HAP-1 (cell line): ENCODE measurements at places on chromosomes 11 and 22.

DNA sequence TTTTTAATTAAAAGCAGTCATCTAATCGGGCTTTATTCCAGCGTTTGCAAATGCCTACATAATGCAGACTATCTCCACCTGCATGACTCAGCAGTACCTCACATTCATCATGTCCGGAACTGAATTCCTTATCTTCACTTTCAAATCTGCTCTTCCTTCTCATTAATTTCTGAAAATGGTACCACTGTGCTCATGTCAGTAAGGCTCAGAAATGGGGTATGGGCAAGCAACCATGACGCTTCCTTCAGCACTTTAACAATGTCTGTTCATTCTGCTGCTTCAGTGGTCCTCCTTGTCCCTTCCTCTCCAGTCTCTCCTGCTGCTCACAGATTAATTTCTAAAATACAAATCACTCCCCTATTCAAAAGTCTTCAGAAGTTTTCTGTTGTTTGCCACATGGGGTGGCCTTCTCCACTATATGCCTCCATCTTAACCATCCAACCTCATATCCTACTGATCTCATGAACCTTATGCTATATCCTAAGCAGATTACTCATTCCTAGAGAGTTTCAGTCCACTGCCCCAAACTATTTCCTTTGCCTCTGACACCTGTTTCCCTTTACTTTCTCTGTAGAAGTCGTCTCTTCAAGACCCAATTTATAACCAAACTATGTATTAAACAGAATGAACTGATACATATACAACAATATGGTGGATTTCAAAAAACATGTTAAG is 7.0 kb downstream of the GTF2H1 start:
- DNase-seq: no peak

DNA sequence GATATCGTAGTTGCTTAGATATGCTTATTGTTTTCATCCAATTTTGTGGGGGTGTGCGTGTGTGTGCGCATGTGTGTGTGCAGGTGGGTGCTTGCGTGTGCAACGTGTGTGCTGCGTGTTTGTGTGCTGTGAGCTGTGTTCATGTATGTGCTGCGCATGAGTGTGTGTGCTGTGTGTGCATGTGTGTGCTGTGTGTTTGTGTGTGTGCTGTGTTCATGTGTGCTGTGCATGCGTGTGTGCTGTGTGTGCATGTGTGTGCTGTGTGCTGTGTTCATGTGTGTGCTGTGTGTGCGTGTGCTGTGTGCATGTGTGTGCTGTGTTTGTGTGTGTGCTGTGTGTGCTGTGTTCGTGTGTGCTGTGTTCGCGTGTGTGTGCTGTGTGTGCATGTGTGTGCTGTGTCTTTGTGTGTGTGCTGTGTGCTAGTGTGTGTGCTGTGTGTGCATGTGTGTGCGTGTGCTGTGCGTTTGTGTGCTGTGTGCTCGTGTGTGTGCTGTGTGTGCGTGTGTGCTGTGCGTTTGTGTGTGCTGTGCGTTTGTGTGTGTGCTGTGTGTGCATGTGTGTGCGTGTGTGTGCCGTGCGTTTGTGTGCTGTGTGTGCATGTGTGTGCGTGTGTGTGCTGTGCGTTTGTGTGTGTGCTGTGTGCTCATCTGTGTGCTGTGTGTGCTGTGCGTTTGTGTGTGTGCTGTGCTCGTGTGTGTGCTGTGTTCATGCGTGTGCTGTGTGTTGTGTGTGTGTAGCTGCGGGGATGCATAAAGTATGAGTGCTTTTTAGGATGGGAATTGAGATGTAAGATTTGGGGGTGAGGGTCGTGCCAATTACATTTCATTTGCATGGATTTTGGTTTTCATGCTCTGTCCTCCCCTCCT is 7.6 kb downstream of the IGF2 start:
- DNase-seq: no peak

GRCh38 chr11:115499241-115499799 is 4.9 kb downstream of the CADM1 start:
- DNase-seq: no peak

DNA sequence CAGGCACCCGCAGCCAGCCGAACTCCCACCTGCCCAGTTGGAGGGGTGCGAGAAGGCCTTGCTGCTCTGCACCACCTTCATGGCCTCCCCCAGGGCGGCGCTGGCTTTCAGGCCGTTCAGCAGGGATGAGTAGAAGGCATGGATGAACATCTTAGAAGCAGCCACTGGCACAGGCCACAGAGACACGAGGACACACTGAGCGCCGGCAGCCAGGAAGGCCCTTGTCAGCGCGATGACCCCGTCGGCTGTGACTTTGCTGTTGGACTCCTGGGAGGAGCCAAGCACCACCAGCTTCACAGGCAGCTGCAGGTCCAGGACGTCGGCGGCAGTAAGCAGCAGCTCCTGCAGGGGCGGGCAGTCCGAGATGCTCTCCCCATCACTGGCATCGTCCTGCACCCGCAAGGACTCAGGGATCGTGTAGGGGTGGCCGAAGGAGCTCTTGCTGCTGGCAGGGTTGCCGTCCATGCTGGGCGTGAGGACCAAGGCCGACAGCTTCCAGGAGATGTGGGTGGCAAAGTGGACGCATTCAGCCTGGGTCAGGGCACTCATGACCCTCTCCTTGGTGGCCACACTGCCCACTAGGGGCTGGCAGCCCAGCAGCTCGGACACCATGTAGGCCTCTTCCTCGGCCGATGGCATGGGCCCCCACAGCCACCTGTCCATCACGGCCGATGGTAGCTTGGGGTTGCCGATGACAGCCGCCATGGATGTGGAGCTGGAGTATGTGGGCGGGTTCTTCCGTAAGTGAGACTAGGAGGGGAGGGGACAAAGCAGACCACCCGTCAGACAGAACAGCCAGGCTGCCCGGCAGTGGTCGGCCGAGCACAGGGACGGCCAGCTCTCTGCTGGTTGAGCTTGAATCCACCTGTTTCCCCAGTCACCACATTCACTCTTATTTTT is 79.7 kb upstream of the PITPNB start:
- DNase-seq: no peak

DNA sequence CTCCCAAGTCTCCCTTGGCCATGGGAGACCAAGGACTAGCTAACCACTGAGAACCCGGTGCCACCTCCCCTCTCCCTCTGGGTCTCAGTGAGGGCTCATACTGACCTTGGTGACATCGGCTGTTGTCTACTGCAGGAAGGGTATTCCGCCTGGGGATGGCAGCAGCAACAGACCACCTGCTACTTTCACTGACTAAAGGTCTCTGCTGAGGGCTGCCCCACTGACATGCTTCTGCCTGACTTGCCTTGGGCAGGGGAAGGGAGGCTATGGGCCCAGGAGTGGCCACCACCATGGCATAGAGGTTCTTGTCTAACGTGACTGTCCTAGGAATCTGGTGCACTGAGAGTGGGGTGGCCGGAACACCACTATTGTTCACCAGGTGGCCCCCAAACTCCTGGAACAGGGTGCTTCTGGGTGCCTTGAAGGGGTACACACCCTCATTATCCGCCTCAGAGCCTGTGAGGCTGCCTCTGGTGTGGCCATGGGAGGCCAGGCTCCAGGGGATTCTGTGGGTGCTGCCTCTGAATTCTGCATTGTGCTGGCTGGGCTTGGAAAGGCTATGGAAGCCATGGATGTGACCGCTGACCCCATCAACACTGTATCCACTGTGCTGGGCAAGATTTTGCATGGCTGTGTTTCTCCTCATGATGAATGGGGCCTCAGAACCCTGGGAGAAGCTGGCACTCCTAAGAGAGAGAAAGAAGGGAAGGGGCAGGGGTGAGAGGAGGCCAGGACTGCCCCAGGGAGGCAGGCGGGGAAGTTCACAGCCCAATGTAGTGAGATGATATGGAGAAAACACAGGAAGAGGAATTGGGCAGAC is 38.3 kb downstream of the GAB4 start:
- no peak for DNase-seq

- DNase-seq: no peak
These were observed 353.8 kb downstream of the TMEM135 start for GRCh38 chr11:87391496-87391895.

DNA sequence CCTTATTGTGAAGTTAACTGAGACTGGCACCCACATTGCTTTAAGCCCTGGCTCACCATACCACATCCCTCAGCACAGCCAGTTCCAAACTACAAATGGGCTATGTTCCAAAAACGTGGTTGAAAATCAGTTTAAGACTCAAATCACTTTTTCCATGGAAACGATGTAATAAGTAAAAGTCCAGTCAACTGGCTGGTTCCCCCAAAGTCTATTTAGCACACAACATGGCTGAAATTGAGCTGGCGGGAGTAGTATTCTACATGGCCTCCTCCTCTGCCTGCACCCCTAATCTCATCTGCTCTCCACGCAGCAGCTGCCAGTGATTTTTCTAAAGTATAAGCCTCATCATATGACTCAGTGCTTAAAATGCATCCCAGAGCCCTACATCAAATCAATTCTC is 40.9 kb upstream of the BIRC3 start:
- DNase-seq: no peak

DNA sequence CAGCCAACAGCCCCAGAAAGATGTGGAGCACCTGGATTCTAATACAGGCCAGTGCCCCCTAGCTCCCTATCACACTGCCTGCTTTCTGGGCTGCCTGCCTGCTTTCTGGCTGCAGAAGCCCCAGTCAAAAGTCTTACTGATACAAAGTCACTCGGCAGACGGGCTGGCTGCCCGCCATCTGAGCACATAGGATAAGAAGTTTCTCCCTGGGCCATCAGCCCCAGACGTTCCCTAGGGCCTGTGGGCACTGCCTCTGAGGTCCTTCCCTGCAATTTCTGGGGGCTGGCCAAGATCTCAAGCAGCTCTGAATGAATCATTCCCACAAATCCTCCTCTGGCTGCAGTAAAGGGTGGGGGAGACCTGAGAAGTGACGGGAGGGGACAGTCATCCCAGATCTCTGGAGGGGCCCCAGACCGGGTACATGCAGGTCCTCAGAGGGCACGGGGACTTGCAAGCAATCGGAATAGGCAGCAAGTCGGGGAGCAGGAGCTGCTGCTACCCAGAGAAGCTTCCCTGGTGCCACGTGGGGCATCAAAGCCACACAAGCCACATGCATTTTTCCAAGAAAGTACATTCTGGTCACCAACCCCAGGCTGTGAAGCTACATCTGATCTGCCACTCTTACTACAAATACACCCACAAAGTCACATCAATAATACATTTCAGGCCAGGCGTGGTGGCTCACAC is 4.7 kb downstream of the TPST2 start:
- no peak for DNase-seq

DNA sequence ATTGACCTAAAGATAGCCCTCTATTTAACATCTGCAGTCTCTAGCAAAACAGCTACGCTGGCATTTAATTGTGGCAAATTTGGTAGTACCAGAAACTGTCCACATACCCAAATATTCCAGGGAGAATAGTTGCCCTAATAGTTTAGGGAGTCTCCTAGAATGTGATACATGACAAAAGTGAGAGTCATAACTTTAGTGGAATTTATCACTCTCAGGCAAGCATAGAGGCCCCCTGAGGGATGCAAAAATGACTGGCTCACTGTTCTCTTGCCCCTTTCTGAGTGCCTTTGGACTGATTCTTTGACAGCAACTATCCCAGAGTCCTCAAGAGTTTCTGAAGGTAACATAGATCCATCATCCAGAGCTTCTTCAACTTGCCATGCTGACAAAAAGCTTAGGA is 2.3 kb upstream of the OR51B4 start:
- no peak for DNase-seq

DNA sequence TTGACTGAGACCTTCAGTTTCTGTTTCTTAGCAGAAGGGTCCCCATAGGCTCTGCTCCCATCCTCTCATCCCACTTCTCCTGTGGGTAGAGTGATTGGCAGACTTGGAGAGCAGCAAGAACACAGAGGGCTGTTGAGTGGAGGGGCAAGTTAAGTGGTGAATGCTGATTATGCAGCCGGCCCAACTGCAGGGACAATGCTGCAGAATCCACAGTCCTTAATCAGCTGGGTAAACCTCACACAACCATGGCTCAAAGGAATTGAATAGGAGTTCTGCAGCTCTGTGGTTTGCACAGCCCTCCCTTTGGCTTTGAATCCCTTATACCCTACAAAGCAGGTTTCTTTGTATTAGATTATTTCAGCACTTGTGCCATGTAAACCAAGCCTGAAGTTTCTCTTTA is 161.1 kb downstream of the NAV2 start:
- DNase-seq: no peak

- DNase-seq: no peak
These were observed 379.5 kb downstream of the ETS1 start for GRCh38 chr11:128207861-128208321.

DNA sequence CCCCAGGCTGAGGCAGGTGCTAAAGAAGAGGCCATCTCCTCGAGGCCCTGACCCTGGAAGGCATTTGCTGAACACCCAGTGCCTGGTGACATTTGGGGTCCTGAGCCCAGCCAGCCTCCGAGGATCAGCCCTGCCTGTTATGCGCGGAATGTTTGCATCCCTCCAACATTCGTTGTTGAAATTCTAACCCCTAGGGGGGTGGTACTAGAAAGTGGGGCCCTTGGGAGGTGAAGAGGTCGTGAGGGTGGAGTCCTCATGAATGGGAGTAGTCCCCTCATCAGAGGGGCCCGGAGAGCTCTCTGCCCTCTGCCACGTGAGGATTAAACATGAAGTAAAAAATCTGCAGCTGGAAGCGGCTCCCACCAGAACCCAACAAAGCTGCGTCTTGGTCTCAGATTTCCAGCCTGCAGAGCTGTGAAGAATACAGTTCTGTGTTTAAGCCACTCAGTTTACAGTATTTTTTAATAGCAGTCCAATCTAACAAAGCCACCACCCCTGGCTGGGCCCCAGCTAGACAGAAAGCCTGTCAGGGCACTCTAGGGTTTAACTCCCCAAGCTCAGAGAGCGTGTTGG is 35.3 kb upstream of the SEPTIN5 start:
- DNase-seq: no peak

GRCh38 chr11:118998388-118998717 is 415 bp downstream of the CENATAC start:
- DNase-seq: no peak

GRCh38 chr22:36470162-36470993 is 11.1 kb downstream of the TXN2 start:
- DNase-seq: peak; percentile 83

DNA sequence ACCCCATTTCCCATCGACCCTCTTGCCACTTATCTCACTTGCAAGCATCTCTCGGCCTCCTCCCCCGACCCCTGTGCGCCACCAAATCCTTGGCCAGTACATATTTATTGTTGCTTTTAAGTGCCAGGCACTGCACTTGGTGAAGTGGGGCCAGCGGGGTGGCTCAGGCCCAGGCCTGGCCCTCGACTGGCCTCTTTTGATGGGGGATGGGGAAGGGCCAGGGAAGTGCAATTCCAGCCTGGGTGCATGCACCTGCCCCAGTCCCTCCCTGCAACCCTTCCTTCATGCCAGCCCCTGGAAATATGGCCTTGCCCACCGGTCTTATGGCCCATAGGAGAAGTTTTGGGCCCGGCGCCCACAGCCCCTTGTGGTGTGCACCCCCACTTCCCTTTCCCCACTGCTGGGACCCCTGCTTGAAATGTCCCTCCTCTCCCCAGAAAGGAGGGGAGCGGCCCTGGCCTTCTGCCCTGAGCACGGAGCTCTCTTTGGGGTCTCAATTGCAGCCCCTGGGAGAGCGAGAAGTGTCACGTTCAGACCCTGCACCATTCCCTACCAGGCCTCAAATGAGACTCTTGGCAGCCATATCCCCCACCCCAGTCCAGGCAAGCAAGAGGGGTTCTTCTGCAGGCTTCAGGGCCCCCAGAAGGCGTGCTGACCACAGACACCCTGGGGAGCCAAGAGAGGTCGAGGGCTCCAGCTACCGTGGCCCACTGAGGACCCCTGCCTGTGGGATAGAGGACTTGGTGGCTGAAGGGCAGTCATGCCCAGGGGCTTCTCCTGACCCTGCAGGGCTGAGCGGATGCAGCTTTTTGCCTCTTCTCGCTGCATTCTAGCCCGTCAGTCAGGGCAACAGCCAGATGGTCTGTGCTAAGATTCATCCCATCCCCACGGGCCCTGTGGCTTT is 961 bp downstream of the SUSD2 start:
- no peak for DNase-seq

- no peak for DNase-seq
These were observed 303.1 kb upstream of the SORL1-AS1 start for GRCh38 chr11:121755906-121756305.
